ENCODE measurements at places on chromosomes 7 and 10. TPM values are rescaled to one million over a fixed set of nuclear protein-coding genes. Genes with fewer than 3 reads are reported as not detected.

DNA sequence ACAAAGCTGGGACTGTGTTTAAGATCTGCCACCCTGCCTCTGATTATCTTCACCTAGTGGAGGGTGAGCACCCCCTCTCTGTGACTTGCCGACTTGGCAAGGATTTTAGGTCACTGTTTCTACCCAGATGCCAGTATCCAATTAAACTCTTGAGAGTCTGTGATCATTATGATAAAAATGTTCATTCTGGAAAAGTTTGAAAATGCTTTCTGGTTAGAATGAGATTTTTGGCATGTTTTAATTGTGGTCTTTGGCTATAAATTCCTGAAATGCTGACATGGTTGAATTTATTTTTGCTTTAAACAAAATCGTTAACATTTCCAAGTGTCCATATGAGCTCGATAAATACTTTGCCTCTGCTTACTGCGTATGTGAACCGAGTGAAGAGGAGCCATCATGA, 221.4 kb downstream of the BICC1 start:
- no peak for DNase-seq

The INHBA gene
- not detected for total RNA-seq

DNA sequence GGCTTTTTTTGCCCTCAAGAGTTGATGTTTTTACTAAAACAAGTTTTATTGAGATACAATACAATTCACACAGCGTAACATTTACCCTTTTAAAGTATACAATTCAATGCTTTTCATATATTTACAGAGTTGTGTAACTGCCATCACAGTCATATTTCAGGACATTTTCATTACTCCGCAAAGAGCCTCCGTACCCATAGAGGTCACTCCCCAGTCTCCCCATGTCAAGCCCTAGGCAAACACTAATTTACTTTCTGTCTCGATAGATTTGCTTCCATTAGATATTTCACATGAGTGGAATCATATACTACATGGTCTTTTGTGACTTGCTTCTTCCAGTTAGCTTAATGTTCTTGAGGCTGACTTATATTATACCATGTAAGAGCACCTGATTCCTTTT, 183.8 kb downstream of the PRKCQ start:
- no peak for DNase-seq

The TMEM139 gene
- total RNA-seq, result not detected

GRCh38 chr7:85412912-85413311, 226.1 kb upstream of the SEMA3D start:
- DNase-seq, result no peak

GRCh38 chr7:36072620-36073019, 80.4 kb upstream of the EEPD1 start:
- no peak for DNase-seq

The VPS37D gene
- total RNA-seq, result 0.71 TPM

- no peak for DNase-seq
These were observed 187.1 kb downstream of the DNAJB6 start for GRCh38 chr7:157523766-157524421.

DNA sequence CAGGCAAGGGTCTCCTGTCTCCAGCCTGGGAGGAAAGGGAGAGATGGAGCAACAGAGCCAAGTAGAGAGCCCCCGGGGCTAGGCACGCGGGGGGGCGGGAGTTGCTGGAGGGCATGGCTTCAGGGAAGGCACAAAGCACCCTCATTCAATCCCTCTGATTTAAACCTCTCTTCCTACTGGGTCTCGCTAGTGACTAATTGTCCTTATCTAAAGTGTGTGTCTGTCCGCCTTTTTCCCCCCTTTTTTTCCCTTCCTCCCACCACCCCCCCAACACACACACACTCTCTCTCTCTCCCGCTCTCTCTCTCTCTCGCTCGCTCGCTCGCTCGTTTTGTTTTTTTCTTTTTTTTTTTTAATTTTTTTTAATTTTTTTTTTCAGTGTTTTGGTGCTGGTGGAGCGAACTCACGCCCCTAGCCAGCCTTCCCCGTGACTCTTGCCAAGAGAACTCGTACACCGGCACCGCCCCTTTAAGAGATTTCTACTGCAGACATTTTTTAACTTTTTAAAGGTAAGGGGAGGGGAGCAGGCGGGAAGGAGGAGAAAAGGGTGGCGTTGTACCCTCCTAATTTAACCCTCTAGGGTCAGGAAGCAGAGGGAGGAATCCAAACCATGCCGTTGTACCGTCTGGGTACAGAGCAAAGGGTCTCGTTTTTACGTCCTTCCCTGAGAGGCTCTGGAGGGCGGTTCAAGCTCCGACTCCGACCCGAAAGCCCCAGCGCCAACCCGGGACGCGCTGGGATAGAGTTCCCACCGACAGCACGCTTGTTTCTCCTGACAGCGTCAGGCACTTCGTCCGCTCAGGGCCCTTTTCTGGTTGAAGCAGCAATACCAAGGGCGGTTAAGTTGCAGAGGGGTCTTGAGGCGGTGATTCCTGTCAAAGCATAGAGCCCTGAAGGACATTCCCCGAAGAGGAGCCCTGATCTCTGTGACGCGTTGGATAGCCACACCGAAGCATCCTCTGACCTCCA, at the start of gene HPSE2:
Gene HPSE2, minus strand, starts transcription at position 195 of the 969 bp plus-strand sequence.
- DNase-seq, result no peak

DNA sequence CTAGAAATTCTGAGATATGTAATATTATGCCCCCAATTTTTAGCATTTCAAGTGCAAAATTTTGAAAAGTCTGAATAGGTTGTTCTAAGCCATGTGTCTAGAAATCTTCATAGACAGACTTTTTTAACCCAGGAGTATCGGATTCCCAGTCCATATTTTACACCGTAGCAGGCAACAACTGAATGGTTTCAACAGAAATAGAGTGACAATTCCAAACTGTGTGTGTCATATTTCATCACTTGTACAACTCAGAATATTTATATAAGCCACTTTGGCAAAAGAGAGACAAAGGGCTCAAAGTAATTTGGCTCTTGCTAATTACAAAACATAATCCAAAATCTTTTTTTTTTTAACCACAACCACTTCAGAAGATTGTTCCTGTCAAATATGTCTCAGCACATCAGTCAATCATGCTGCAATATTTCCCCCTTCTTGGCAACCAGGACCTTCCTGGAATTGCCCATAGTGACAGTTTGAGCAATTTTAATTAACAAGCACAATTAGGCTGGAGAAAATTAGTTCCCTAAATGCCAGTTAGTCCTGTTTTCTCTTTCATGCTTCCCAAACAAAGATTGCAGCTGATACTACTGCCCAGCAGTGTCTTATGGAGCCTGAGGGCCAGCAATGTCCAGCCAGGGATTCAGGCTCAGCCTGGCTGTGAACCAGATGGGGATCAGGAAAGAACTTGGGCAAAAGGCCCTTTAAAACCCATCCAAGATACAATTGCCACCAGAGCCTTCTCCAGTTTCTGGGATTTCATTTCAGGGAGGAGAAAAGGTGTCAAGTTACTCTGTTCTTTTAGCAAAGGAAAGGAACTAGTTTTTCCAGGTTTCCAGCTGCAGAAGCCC, 533.3 kb upstream of the GHITM start:
- DNase-seq, result no peak

GRCh38 chr10:43078175-43078985, 1.5 kb downstream of the RET start:
- no peak for DNase-seq

The VIM gene
- total RNA-seq, result 343 TPM

DNA sequence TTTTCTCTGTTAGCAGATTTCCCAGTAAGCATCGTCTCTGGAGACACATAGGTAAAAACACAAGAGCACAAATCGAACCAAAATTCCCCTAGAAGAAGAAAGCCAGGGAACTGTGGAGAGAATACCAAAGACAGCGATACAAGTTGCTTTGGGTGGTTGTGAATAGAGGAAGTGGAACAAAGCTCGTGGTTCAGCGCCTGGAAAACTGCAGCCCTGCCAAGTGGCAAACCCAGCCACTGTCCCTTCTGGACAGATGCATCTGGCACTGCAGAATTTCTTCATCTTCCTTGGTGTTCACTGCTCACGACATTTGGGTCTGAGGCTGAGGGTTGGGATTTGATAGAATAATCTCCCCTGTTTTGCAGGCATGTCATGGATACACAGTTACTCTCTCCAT, 733.8 kb downstream of the PARD3 start:
- DNase-seq, result no peak

The PTPRN2 gene
- total RNA-seq, result 1.5 TPM

- peak; percentile 82 for DNase-seq
These were observed at the start of gene ECHDC3 for GRCh38 chr10:11742009-11742778. TSS of gene ECHDC3 (plus strand) at chr10:11742382. CDS start at chr10:11742577, 195 bp downstream.

GRCh38 chr7:117229350-117229749, 93.5 kb downstream of the WNT2 start:
- DNase-seq, result no peak

GRCh38 chr7:36129048-36129534, 24.0 kb upstream of the EEPD1 start:
- no peak for DNase-seq

DNA sequence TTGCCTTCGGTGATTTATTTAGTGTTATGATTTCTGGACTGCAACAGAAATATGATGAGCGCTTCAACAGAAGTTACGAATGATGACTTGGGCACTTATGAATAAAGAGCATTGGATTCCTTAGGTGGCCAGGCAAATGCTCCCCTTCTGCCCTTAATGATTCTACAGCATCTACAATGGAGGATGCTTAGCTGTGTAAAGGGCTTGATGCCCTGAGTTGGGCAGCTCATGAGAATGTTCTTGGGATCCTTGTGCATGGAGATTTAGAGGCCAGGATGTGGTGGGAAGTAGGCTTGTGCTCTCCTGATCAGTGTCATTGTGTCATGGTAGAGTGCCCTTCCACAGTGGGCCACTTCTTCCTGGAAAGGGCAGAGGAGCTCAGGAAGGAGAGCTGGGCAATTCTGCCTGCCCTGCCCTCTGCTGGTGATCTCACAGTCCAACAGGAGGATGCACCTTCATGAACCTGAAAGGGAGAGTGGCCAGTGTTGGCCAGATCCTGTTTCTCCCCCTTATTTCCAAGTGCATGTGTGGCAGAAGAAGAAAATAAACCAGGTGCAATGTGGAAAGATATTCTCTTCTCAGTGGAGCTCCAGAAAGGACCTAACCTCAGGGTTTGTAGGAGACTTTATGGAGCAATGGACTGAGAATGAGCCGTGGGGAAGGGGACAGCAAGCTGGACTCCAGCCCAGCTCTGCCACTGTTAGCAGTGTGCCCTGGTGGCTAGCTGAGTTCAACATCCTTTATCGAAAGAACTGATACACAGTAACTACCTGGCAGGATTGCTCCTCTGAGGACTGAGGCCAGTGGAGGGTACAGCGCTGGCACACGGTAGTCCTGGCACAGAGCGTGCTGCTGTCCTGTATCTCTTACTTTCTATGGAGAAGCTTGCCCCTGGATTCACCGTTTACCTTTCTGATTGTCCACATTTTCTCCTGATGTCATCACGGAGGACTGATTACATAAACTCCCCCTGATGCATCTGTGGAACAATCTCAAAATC, 182.9 kb downstream of the BMPER start:
- DNase-seq, result no peak

DNA sequence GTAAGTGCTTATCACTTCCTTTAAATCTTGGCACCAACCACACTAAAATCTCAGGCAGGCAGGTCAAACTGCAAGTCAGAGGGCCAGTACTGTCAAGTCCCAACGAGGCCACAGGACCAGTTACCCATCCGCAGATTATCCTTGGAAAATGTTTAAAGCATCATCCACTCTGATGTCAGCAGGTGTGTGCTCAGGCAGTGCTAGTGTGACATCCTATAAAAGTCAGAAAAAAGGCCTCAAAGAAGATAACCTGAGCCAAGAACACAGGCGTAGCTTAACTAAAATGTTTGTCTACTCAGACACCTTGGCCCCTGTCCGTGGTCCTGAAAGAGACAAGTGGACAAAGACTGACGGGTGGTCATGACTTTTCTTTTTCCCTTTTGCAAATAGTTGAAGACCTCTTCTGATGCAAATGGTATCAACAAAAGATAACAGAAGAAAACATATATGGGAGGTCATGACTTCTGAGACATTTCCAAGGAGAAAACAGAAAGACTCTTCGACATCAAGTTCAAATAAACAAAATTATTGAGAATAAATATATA, 309.3 kb downstream of the KCNMA1 start:
- no peak for DNase-seq

GRCh38 chr10:25678666-25679065, 255.4 kb upstream of the MYO3A start:
- DNase-seq, result no peak

GRCh38 chr7:136348542-136349192, 371.5 kb upstream of the MTPN start:
- no peak for DNase-seq

DNA sequence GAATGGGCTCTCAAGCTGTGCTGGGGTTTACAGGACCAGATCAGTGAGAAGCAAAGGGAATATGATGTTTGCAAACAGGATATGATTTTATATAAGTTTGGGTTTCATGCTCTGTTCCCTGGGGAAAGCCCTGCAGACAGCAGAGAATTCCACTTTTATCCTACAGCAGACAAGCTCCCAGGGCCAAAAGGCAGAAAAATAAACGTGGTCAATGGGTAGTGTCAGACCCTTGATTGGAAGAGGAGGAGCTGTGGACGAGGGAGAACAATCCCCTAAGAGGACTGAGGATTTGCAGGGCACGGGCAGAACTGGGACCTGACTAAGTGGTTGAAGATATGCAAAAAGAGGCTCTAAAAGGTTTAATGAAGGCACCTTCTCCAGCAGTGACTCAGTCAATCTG, 275.3 kb downstream of the HDAC9 start:
- no peak for DNase-seq

The GDF10 gene
- not detected for total RNA-seq

DNA sequence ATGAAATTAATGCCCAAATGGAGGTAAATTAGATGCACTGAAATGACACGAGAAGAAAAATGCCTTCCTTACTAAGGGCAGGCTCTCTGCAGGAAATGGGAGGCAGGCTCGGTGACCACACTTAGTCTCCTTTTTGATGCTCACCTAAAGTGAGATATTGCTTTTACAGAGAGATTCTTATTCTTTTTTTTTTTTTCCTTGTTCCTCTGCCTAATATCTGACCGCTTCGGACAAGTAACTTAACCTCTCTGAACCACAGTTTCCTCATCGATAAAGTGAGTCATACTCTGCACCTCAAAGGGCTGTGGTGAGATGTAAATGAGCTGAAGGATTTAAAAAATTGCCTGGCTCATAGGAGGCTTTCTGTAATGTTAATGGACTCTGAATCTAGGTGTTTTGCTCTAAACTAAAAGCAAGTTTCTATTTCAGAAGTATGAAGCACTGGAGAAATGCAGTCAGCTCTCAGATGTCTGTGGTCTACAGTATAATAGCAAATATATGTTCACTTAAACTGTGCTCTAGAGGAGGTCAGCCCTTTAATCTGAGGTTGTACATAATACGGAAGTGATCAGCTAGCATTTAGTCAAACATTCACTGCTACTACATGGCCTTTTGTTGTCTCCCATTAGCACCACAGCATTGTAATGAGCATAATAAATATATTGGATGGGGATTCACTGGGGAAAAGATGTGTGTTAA, 23.2 kb downstream of the NKX2-3 start:
- no peak for DNase-seq

The VIPR2 gene
- not detected for total RNA-seq

Data from B cell (primary cell).